ENCODE measurements at places on chromosomes 2 and 18. TPM values are rescaled to one million over a fixed set of nuclear protein-coding genes. Genes with fewer than 3 reads are reported as not detected.

IL37 gene
- polyA plus RNA-seq = not detected

REL gene
- 3.8 TPM for polyA plus RNA-seq

CCDC74A gene
- 0.74 TPM for polyA plus RNA-seq

CHST9 gene
- not detected for polyA plus RNA-seq

TMEM17 gene
- polyA plus RNA-seq = 47.7 TPM

ABCB11 gene
- 0.03 TPM for polyA plus RNA-seq

APLF gene
- polyA plus RNA-seq = not detected

BOK gene
- not detected for polyA plus RNA-seq

MGAT4A gene
- 98.7 TPM for polyA plus RNA-seq

PHLPP1 gene
- polyA plus RNA-seq = 26.8 TPM

DUSP2 gene
- polyA plus RNA-seq = not detected

CDH7 gene
- polyA plus RNA-seq = 2.4 TPM

TPGS2 gene
- 115 TPM for polyA plus RNA-seq

CNGA3 gene
- not detected for polyA plus RNA-seq

EFEMP1 gene
- polyA plus RNA-seq = 18.0 TPM

C1GALT1C1L gene
- 2.1 TPM for polyA plus RNA-seq

VAMP5 gene
- polyA plus RNA-seq = 8.0 TPM

WDR35 gene
- polyA plus RNA-seq = 7.0 TPM

SIX3 gene
- polyA plus RNA-seq = not detected

RAB6C gene
- polyA plus RNA-seq = not detected

FAHD2B gene
- 12.1 TPM for polyA plus RNA-seq

CFAP210 gene
- 5.2 TPM for polyA plus RNA-seq

FSHR gene
- polyA plus RNA-seq = not detected

ARHGAP25 gene
- polyA plus RNA-seq = 1.6 TPM

ZSWIM2 gene
- not detected for polyA plus RNA-seq

RBFA gene
- 2.6 TPM for polyA plus RNA-seq

BCL2 gene
- polyA plus RNA-seq = 1.8 TPM

SRD5A2 gene
- polyA plus RNA-seq = not detected

UBE2E3 gene
- polyA plus RNA-seq = 59.5 TPM
